NCI-H2171 (cell line): ENCODE measurements at places on chromosomes 1 and 21.

DNA sequence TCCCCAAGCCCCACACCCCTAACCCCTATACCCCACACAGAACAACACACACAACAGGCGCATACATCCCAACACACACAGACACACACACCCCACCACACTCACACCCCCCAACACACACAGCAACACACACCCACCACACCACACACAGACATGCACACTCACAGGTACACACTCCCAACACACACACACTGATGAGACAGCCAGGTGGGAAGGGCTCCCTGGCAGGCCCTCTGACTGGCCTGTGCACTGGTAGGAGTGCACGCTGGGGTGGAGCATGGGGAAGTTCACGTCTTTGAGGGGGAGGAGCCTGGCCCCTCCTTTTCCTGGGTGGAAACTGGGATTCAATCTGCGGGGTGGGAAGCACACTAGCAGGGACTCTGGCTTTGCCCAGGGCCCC, 116.7 kb downstream of the RHOU start:
- no peak for DNase-seq

DNA sequence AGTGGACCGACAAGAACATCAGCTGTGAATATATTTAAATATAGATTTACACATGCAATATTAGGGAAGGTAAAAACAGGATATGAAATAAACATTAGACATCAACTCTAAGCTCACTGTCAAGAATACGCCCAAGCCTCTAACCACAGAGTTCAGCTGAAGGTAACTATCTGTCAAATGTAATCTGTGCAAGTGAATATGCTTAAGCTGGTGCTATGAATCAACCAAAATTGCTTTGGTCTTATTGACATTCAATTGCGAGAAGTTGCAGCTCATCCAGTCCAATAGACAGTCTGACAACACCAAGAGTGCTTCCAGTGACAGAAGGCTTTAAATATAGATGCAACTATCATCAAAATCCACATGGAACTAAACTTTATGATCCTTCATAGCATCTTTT, 32.3 kb downstream of the USH2A start:
- no peak for DNase-seq

DNA sequence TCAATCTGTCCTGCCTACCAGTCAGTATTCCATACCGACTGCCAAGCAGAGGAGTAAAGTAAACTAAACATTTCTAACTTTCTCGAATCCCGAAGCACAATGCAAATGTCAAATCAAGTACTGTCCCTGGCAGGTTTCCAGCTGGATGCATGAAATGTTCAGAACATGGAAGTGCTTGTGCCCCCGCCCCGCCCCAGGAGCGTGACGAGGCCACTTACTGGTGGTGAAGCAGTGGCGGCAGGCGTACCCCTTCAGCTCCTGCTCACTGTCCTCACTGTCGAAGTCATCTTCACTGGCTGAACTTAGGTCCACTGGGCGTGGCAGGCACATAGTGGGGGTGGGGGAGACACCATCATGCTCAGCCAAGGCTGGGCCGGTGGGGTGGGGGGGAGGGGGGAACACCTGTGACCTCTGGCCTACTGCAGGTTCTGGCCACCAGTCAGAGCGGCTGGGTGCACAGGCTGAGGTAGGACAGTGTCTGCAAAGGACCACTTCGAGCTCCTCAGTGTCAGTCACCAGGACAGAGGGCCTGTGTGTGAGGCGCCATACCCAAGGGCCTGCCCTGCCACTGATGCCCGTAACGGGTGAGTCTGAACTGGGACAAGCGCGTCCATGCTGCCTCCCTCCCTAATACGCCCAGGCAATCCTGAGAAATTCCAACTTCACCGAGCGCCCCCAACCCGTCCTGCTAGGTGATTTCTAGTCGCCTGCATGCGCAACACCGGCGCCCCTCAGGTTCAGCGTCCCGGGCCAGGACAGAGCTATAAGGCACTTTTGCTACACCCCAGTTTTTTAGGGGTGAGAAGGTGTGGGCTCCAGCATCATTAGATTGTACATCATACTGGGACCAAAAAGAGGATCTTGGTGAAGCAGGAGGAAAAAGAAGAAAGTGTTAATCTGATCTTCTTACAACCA, 46.9 kb downstream of the SLC45A1 start:
- DNase-seq: no peak

DNA sequence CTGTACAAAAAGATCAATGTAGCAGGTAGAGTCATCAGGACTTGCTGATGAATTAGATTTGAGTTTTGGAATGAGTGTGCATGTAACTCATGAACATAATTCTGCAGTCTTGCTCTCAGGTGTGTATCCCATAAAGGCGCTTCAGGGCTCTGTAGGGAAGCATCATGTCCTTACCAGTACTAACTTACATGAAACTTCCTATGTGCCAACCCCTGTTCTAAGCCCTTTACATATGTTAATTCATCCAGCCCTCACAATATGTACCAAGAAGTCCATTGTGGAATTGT, 2.1 kb upstream of the FCRLB start:
- no peak for DNase-seq
